ENCODE measurements at places on chromosomes 2 and 18.

DNA sequence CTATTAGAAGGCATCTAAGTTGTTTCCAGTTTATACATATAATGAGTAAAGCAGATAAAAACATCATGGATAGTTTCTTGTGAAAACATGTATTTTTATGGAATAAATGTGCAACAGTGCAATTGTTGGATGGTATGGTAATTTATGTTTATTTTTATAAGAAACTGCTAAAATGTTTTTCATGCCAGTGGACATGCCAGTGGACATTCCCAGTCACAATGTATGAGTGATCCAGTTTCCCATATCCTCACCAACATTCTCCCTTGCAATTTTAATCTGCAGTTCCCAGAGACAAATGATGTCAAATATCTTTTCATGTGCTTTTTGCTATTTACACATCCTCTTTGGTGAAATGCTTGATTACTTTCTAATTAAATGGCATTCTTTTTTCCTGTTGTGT is 818.6 kb downstream of the SUCLG1 start:
- no peak for DNase-seq

- no peak for DNase-seq
Measured at GRCh38 chr2:240250985-240251847, 110.8 kb upstream of the OTOS start.

GRCh38 chr2:126835831-126836230 is 62.9 kb upstream of the TEX51 start:
- DNase-seq = no peak

- no peak for DNase-seq
Measured at GRCh38 chr2:105390454-105390853, 8.4 kb downstream of the FHL2 start.

DNA sequence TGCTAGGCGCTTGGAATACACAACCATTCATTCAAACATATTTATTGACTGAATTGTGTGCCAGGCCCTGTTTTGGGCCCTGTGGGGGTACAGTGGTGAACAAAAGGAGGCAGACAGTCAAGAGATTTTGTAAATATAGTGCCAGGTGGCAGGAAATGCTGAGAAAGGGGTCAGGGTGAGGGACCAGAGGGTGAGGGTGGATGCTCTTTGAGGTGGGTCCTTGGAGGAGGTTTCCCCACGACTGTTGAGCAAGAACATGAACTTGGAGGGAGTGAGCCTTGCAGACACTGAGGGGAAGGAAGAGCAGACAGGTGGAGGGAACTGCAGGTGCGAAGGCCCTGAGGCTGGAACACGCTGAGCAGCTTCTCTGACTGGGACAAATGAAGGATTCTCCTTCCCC is 40.7 kb downstream of the ODC1 start:
- DNase-seq = no peak

- no peak for DNase-seq
Measured at GRCh38 chr2:225270861-225271260, 128.6 kb upstream of the NYAP2 start.

DNA sequence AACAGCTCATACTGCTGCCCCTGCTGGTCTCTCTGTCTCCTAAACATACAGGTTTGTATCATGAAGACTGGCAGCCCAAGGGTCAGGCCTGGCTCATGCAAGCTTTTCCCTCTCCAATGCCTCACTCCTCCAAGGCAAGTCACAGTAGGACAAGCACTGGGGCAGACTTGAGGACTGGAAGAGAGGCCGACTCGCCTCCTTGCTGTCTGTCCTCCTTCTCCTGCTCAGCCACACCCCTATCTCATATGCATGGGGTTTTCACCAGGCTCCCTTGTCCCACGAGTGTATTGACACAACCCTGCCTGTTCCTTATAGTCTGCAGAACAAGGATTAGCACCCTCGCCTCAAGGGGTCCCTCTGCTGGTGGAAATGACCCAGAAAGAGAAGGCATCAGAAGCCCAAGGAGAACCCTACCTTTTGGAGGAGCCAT is 223.7 kb downstream of the SOX11 start:
- no peak for DNase-seq

DNA sequence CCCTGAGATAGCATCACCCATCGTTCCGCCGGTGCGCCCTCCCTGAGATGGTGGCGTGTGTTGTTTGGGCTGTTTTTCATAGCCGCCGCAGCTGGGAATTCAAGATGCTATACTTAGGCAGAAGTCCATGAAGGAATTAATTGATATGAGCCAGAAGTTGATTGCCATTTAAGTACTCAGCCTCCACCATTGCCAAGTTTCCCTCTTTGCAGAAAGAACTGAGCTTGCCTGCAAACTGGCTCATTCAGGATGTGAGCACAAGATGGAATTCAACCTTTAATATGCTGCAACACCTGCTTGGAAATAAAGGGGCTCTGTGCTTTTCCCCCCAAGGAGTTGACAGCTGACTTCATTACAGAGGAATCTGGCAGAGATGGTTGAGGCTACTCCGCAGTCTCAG is 295.5 kb downstream of the ZNF521 start:
- DNase-seq = no peak

DNA sequence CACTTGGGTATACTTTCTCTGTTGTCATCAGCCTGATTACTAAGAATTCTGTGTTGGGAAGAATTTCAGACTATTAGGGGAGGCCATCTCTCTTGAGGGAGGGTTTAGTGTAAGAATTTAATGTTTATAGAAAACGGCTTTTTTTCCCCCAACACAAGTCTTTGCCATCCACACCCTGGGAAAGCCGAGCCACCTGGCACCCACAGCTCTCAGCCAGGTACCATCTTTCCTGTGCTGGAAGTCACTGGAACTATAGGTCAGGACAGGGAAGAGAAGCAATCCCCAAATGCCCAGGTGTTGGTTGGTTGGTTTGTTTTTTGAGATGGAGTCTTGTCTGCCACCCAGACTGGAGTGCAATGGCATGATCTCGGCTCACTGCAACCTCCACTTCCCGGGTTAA is 155.1 kb downstream of the SMAD7 start:
- DNase-seq = no peak

DNA sequence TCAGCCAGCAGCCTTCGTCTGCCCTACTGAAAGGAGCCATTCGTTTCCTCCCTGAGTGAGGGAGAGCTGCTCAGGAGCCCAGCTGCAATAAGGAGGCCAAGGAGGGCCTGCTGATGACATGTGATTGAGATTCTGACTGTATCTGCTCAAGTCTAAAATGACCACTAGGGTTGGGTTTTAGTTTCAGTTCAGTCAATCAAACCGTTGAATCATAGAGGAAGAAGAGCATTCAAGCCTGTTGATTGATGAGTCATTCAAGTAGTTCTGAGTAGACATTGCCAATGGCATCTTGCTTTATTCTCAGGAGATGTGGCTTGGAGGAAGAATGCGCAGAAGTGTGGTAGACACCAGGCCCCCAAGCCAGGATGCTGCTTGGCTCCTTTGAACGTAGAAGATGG is 19.9 kb upstream of the BCL2L11 start:
- DNase-seq = no peak

DNA sequence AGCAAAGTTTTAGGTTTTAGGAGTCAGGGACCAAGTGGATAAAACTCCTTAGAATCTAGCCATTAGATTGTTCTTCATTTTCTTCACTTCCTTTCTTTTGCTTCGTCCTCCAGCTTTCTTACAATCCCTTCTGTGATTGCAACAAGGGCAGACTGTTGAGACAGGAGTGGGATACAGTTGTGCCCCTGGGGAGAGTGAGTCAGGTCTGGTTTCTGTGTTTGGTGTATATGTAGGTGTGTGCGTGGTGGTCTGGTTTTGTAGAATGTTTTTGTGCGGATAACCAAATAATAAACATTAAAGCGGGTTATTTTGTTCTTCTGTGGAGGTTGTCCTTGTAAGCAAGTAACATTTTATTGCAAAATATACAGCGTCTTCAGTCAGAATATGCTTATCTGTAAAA is 7.3 kb downstream of the INSIG2 start:
- no peak for DNase-seq

- DNase-seq = no peak
Measured at GRCh38 chr2:18626256-18626668, 36.9 kb upstream of the NT5C1B start.

GRCh38 chr2:112033600-112033999 is 21.5 kb upstream of the TMEM87B start:
- DNase-seq = no peak

DNA sequence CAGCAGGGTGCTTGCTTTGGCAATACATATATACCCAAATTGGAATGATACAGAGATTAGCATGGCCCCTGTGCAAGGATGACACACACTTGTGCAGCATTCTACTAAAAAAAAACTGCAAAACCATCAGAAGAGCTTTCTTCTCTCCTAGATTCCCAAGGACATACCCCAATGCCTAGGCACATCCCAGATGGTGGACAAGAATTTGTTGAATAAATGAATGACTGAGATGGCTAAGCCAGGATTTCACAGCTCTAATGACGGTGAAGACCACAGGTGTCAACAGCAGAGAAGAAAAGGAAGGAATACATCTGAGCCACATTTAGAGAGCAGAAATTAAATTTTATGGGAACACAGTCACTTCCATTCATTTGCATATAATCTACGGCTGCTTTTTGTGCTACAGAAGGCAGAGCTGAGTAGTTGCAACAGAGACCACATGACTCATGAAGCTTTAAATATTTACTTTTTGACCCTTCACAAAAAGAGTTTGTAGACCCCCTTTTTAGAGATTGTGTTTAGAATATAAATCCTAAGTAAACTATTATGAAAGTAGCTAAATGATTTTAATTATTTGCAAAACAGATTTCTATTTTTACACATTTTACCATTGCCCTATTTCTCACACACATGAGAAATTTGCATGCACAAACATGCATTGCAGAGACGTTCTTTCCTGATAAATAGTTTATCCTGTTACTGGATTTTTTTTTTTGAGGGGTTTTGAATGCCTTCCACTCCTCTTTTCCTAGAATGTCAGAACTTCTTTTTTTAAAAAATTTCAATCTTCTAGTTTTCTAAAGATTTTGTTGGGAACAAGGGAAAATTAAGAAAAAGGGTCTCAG is 119.0 kb downstream of the PMAIP1 start:
- DNase-seq = no peak

- no peak for DNase-seq
Measured at GRCh38 chr2:1727101-1727771, 17.1 kb downstream of the PXDN start.

DNA sequence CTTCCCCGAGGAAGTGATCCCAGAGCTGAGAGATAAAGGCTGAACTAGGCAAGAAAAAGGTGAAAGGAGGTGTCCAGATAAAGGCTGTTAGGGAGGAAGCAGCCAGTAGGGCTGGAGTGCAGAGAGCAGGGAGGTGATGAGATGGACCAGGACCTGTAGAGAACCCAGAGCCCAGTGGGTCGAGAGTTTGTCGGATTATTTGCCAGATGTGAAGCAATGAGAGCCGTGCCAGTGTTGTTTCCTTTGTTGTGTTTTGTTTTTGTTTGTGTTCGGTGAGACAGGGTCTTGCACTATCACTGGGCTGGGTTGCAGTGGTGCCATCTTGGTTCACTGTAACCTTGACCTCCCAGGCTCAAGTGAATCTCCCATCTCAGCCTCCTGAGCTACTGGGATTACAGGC is 111.3 kb downstream of the ACTR3 start:
- no peak for DNase-seq

GRCh38 chr2:69298261-69298660 is 88.8 kb downstream of the GFPT1 start:
- DNase-seq = no peak

GRCh38 chr18:634551-635045 is 22.9 kb upstream of the TYMS start:
- no peak for DNase-seq

- no peak for DNase-seq
Measured at GRCh38 chr2:118945881-118946280, 3.9 kb downstream of the MARCO start.

All from activated T-cell treated with anti-CD3 and anti-CD28 coated beads for 1 hour (primary cell).